Urothelium cell line (cell line): ENCODE measurements at places on chromosomes 7 and 10.
A peak's percentile ranks its signal among the peaks of the same experiment; 100 is the strongest.

DNA sequence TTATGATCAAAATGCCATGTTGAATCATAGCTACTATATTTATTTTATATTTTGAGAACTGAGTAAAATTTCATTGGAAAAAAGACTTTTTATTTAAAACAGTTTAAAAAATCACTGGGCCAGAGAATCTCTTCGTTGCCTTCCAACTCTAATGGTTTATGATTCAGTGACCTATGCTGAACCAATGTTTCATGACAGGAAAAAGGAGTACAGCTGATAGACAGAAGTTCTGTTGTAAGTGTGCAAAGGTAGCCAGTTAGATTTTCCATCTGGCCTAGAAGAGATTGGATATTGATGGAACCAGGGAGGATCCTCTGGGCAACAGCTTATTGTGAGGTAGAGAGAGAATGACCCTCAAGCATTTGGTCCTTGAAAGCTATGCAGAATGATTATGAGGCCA lies 745.8 kb downstream of the SUGCT start:
- no peak for DNase-seq

GRCh38 chr7:83271212-83272099 lies 108.8 kb upstream of the PCLO start:
- peak; percentile 48 for DNase-seq

- DNase-seq, result no peak
Observed at GRCh38 chr7:67306331-67306730, 309.7 kb downstream of the TYW1 start.

GRCh38 chr7:2880874-2881533 lies 36.9 kb upstream of the GNA12 start:
- DNase-seq, result no peak

DNA sequence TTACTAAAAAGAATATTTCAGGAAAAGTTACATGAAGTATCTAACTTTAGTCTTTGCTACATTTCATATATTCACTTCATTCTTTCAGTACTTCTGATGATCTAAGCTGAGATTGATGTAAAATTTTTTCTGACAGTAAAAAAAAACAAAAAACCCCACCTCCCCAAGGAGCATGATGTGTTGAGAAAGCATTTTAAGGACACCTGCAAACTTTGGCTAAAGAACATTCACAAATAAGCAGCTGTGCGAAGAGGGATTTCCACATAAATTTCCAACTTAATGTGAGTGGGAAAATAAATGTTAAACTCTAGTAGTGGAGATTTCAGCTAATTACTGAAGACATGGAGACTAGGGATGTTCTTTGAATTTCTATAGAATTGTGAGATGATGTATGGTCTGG lies 35.5 kb downstream of the DLD start:
- DNase-seq, result no peak

GRCh38 chr7:11831736-11832495 lies at the start of gene THSD7A:
THSD7A (minus strand) TSS chr7:11832198; CDS start chr7:11831946, 252 bp downstream.
- DNase-seq, result peak; percentile 85

DNA sequence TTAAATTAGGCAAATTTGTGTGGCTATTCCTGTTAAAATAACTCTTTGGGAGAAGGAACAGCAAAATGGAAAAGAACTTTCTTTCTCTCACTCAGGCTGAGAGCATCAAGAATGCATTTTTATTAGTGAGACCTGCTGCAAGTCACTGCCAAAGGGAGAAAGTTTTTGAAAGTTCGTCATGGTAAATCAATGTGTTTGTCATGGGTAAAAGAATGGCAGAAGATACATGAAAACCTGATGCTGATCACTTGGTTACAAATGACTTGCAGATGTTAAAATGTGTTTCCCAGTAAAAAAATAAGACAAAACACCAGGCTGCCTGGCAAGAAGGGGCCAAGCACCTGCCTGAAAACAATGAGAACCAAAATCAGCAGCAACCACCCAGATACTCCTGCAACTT lies 484.7 kb upstream of the NRP1 start:
- DNase-seq, result no peak

DNA sequence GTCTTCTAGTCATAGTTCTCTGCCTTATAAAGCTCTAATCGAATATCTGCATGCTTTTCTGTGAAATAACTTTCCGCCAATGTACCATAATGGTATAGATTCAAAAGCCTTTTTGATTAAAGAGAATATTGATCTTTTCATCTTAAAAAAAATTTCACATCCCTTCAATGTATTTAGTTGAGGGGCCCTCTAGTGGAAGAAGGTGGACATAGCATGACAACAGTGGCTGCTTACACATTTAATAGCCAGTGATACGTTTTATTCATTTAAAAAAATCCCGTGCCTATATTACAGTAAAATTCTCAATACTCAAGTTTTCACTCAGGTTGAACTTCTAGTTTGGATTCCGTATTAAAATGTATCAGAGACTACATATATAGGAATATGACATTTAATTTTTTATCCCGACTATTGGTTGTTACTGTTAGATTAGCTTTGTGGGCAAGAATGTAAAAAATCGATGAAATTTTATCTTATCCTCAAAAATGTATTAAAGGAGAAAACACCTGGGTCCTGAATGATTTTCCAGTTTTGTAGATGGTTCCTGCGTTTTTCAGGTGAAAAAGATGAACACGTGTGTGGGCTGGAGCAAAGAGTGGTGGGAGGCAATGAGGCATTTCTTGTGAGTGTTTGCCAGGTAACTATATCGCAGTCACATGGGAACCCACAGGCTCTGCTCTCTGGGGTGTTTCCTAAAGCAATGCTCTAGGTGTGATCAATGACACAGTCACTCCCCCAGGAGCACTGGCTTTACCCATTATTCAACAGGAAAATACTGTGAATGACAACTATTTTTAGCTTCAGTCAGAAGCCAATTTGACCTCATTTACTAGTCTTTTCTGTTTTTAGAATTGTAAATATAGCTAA lies 24.1 kb upstream of the PNLIP start:
- peak; percentile 29 for DNase-seq

DNA sequence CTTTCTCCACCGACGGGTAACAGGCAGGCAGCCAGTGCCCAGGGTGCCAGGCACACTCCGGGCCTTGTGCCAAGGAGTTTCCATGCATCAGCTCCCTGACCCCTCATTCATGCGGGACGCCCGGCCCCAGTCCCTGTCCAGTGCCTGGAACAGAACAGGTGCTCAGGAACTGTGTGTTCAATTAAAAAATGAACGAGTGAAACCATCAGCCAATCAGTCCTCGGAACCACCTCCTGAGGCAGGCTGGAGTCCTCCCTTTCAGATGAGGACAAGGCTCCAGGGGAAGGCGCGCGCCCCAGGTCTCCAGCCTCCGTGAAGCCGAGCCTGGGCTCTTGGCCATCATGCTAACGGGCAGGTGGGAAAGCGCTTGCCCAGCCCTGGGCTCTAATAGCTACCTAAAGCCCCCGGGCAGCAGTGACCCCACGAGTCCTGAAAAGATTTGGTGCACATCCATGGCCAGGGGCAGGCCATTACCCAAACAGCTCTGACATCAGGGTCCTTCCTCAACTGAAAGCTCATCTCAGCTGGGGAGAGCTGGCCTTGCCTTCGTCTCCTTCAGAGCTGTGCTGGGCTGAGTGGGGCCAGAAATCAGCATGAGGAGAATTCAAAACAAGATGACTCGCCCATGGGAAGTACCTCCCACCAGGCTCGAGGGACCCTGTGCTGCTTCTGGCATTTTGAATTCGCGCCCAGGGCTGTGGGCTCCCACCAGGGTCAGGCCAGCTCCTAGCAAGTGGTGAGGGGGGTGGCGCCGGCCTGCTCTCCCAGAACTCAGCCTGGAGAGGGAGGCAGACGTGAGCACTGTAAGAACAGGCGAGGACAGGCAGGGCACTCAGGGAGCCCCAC lies 200.5 kb downstream of the MAD1L1 start:
- DNase-seq, result no peak

DNA sequence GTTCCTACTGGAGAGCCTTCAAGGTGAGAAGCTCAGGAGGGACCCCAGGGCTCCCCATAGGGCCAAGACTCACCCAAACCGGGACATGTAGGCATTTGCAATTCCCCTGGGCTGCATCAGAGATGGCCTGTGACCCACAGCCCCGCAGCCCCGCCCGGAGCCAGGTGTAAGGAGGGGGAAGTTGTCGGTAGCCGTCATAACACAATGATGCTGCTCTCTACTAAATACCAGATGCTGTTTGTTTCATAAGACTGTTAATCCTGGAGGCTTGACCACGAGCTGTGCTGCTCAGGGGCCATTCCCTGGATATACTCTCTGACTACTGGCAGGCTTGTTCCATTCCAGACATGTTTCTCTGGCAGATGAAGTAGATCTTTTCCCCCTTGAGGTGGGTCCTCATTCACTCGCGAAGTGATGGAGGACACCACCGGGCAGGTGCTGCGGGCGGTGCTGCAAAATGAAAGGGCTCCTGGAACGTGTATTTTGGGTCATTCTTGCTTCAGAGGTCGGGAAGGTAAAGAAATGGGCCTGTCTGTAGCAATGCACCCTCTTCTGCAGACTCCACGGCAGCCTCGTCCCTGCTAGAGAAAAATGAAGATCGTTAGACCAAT lies 61.1 kb downstream of the MKI67 start:
- no peak for DNase-seq

DNA sequence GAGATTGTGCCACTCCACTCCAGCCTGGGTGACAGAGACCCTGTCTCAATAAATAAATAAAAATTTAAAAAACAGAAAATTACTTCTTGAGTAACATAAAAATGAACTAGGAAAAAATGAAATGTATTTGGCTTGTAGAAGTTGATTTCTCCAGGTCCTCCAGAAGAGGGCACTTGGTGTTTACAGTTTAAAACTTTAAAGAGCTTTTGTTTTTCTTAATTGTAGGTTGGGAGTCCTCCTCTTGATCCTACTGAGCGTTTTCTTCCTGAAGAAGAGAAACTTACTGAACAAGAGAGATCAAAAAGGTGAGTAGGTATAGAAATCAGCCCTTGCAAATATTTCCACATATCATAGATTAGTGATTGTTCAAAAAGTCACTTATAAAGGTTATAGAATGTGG lies 16.2 kb downstream of the KIFBP start:
- DNase-seq, result no peak

GRCh38 chr10:11299125-11299524 lies 281.5 kb downstream of the CELF2 start:
- DNase-seq, result no peak

DNA sequence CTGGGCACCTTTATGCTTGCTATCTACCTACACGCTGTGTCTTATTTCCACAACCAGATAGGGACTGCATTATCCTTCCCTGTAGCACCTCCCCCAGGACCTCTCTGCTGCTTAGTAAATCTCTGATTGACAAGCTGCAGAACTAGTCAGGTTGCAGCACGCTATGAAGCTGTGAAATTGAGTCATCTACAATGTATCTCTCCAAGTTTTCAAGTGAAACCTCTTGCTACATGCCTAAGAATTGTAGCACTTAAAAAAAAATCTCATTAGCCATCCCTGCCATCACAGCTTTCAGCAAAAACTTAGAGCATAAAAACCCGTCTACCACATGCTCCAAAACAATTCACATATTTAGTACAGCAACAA lies 69.7 kb upstream of the FGFR2 start:
- DNase-seq, result no peak

GRCh38 chr7:87850836-87851593 lies 25.1 kb downstream of the SLC25A40 start:
- no peak for DNase-seq

DNA sequence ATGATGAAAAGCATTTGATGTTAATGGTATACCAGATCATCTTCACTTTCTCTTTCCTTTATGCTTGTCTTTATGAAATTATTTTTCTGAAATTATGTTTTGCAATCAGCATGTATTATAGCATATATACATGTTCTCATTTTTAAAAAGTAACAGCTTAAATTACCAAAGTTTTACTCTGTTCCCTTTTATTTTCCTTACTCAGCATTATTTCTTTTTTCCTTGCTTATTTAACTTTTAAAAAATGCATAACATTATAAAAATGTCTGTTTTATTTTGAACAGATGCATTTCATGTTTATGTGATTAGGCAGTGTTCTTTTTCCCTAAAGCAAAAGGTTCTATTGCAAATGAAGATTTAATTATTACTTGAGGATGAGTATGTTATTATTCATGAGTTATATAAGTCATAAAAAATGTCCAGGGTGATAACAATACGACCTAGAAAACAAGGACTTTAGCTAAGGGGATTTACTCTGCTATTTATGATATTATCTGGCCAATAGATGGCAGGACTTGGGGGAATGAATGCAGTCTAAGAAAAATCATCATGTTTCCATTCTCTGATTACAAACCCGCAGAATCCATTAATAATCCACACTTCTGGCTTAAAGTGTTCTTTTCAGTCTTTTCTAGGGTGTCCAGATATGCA lies 38.5 kb downstream of the CABCOCO1 start:
- DNase-seq, result no peak

DNA sequence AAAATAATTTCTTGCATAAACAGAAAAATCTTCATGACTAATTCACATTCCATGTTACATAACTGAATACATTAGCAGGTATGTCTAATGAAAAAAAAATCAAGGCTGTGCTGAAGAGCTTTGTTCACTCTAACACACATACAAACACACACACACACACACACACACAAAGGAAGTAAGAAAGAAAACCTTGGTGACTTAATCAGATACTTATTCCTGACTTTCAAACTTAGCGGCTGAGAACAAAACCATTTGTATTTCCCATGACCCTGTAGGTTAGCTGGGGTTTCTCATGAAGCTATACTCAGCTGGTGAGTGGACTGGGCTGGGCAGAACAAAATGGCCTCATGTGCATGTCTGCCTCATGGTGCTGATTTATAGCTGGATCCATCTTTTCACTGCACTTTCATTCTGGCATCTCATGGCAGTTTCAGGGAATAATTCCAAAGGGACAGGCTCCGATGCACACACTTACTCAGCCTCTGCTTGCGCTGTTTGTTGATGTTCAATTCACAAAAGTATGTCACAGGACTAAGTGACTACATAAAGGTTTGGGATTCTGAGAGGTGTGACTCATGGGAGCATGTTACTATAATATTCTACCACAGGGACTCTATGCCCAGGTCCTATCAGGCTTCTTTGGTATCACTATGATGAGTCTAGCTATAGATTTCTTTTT lies 161.2 kb downstream of the PCLO start:
- DNase-seq, result peak; percentile 20

- DNase-seq, result no peak
Observed at GRCh38 chr10:85600026-85600743, 766.4 kb downstream of the GRID1 start.

- DNase-seq, result no peak
Observed at GRCh38 chr10:15843695-15844094, 16.6 kb downstream of the MINDY3 start.

GRCh38 chr7:49866076-49866735 lies 92.8 kb downstream of the VWC2 start:
- no peak for DNase-seq

DNA sequence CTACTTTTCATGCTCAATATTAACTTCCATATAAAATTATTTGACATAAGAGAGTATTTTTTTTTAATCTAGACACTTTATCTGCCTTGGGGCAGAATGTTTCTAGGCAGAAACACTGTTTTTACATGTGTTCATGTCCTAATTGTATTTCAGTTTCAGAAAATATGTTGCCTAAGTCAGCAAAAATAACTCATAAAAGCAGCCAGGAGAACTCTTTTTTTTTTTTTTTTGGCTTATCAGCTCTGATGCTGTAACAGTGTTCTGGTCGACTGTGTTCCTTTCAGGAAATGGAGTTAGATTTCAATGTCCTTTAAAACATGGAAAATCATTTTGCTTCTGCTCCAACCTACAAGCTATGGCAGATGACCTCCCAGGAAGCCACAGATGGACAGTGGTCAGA lies 63.2 kb upstream of the OPALIN start:
- DNase-seq, result no peak

GRCh38 chr10:34216348-34216945 lies 598.6 kb downstream of the PARD3 start:
- DNase-seq, result no peak
